Stimulated activated CD4-positive, alpha-beta T cell treated with anti-CD3 and anti-CD28 coated beads, Interleukin-2, amount 100 ng/mL, for 4 hours (primary cell): ENCODE measurements at places on chromosomes 7 and 10.

DNA sequence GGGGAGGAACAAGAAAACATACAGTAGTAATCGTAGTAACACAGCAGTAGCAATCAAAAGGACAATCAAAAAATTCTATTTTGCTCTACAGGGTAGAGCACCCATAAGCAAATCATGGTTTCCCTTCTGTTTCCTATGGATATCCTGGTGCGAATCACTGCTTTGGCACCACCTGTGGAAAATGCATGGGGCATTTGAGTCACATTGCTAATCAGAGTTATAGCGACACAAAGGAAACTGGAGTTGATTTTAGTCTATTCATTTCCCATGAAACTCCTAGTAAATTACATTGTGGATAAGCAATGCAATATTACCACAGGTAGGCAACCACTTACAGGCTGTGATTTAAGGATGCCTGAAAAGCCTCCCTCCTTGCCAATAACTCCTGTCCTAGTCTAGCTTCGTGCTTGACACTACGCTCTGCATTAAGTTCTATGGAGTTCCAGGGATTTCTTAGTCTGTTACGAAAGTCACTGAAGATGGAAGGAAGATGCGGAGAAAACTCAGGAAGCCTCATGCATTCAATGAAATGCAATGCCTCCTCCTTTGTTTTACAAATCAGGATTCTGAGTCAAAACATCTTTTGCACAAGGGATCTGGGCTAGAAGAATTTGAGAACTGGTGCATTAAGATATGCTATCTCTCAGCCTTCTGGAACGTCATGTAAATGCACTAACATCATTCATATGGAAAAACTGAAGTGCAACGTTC, 188.4 kb downstream of the DGKI start:
- no peak for DNase-seq

DNA sequence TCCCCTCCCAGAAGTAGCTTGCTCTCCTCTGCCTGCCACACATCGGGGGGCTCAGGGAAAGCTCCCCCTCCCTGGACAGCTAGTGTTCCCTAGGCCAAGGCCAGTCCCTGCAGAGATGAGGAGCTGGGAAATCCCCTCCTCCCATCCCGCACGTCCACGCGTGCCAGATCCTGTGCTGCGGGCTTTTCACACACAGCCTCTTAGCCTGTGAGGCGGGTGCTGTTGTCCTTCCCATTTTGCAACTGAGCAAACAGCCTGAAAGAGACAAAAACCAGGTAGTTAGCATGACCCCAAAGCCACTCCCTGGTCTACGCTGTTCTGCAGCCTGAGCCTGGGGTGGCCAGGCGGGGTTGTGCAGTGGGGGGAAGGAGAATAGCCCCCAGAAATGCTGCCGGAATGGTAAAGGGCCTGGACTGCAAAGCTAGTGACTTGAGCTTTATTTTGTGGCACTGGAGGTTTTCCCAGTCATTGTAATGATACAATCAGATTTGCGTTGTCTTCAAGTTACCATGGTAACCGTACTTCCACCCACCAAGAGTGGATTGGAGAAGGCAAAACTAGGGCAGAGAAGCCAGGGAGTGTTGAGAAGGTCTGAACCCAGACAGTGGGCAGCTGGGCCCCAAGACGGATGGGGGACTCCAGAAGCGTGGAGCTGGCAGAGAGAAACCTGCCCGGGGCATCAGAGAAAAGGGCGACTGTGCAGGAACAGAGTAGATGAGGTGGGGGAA, 98.6 kb upstream of the KCTD7 start:
- DNase-seq = no peak

GRCh38 chr7:128954830-128955802, 17.4 kb downstream of the IRF5 start:
- DNase-seq = no peak

DNA sequence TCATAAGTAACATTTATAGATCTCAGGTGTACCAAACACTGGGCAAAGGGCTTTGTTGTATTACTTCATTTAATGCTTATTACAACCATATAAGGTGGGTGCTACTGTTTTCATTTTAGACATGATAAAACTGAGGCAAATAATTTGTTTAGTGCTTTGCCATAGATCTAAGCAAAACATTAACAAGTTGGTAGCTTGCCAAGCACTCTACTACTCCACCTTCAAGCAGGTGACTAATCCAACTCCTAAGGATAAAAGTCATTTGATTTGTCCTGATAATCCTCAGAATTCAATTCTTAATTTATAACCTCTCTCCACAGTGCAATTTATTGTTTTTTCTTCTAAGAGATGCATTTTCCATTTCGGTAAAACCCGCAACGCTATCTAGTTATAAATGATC, 646.4 kb downstream of the GRM8 start:
- no peak for DNase-seq

DNA sequence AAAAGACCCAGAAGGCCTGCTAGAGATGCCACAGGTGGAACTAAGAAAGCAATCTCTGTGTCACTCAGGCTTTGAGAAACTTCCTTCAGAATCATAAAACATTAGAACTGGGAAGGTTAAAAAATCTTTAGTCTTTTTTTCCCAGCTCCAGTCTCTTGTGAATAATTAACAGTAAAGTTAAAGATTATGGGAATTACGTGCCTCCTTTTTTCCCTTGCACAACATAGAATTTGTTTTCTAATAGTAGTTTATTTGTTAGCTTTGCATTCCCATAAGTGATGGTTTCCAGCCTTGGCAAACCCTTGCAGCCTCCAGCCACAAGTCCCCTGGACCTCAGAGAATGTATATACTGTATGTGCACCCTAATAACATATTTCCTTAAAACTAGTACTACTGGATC, 128.3 kb downstream of the TPST1 start:
- no peak for DNase-seq

DNA sequence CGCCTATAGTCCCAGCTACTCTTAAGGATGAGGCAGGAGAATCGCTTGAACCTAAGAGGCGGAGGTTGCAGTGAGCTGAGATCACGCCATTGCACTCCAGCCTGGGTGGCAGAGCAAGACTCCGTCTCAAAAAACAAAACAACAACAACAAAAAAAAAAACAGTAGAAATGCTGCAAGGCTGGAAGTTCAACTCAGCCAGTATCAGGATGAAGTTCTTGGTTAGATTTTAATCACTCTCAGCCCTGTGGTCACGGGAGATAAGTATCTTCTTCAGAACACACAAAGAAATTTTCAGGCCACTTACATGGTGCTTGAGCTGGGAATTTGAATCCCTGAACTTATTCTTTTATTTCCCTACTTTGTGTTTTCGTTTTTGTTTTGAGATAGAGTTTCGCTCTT, 120.4 kb downstream of the MARCHF5 start:
- DNase-seq = no peak

- DNase-seq = no peak
These were observed 72.1 kb downstream of the PKD1L1 start for GRCh38 chr7:47875998-47876744.

DNA sequence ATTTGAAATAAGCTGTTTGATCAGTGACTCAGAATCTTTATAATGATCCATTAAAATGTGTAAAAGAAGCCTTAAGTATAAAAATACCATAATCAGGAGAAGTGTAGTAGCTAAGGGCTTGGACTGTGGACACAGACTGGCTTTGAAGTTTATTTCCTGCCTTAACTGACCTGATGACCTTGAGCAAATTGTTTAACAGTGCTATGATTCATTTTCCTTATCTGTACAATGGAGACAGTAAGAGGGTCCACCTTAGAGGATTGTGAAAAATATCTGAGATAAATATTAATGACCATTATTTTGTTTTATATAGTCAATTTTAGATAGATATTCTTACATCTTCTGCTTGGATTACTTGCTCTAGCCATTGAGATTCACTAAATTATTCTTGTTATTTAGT, 13.3 kb upstream of the RPA3 start:
- DNase-seq = no peak

- no peak for DNase-seq
These were observed 122.8 kb downstream of the SKIDA1 start for GRCh38 chr10:21402606-21403083.

- no peak for DNase-seq
These were observed 101.6 kb downstream of the PRTFDC1 start for GRCh38 chr10:24850727-24851296.

DNA sequence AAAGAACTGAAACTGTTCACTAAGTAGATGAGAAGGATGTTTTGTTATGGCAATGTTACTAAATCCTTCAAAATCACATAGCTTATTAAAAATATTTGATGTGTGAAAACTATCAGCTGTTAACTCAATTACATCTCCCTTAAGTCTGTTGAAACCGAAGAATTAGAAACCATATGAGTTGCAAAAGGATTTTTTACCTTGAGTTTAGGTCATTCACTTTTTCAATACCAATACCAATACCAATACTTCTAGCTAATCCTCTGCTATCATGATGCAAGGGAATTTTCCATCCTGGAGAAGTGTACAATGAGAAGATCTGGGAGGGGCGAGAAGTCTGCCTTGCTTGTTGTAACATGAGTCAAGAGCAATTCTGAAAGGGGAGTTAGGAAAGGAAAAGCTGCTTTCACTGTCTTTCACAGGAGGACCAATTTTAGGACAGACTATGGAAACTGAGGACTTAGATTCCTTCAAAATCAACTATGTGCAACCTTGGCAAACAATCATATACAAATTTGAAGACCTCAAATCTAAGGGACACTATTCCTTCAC, 199.7 kb downstream of the IMMP2L start:
- DNase-seq = no peak

DNA sequence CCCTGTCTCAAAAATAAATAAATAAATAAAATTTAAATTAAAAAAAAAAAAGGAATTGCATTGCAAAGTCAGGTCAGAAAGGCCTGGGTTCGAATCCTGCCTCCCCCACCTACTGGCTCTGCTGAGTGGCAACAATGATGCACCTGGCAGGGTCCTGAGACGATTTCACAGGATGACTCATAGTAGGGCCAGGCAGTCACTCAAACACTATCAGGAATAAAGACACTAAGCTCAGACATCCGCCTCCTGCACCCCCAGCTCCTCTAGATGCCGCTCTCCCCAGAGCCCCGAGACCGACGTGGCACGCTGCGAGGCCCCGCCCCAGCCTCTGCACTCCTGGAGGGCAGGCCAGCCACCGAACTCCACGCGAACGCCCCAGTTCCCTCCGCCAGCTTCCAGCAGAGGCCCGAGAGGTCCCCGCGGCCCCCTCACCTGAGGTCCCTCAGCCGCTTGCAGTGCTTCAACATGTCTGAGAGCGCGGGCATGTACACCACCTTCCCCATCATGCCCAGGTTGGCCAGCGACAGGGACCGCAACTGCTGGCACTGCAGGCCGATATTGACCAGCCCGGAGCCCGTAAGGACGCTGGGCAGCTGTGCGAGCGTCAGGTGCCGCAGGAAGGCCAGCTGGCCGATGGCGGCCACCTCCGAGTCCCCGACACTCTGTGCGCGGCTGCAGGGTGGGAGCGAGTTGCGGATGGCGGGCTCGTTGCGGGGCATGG, 76.6 kb upstream of the TNRC18 start:
- DNase-seq = no peak

GRCh38 chr7:74267756-74268565, 13.8 kb upstream of the RFC2 start:
- DNase-seq = no peak

- no peak for DNase-seq
These were observed 511.6 kb downstream of the CALN1 start for GRCh38 chr7:71900556-71900955.

- no peak for DNase-seq
These were observed 63.7 kb downstream of the CARD11 start for GRCh38 chr7:2979951-2980350.

- no peak for DNase-seq
These were observed 870 bp downstream of the GNA12 start for GRCh38 chr7:2843191-2843685.

DNA sequence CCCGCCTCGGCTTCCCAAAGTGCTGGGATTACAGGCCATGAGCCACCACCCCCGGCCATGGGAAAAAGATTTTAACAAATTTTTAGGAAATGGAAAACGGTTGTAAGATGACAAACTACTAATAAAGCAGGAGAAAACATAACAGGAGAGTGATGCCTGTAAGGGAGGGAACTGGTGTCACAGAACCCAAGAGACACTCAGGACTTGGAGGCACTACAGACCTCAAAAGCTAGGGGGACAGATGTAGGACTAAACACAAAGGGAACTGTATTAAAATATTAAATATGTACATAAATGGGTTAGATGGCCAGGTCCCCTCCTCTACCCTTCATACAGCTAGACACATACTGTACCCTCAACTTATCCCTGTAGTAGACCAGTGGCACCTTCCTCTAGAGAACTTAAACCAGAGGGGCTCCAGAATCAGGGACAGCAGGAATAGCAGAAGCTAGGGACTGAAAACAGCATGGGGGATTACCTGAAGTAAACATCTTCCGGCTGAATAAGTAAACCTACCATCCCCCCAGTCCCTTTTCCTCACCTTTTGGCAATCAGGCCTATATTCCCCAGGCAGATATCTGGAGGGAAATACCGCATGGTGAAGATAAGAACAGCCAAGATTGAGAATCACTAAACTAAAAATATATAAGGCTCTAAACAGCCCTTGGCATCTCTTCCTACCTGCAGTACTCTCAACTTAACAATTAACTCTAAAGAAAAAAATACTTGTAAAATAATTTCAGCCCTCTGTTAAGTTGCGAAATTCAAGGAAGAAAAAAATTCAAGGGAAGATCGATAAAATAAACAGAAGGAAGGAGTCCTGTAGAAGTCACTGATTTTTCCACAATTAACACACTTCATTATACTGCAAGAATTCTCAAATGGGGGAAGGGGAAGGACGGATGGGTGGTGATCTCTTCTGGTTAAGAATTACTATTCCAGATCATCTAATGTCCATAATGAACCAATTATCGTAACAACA, 15.5 kb downstream of the TM9SF3 start:
- DNase-seq = no peak

- DNase-seq = no peak
These were observed 148.6 kb upstream of the YAE1 start for GRCh38 chr7:39417642-39418041.
